Progenitor cell of endocrine pancreas (in vitro differentiated cells): ENCODE measurements at places on chromosomes 16 and 17. TPM values are rescaled to one million over a fixed set of nuclear protein-coding genes. Genes with fewer than 3 reads are reported as not detected.

LGALS9B gene
- total RNA-seq: not detected in 2 replicates

C16orf46 gene
- total RNA-seq: 2.9 and 3.8 TPM in 2 replicates

DPEP1 gene
- 29.6 and 36.3 TPM in 2 replicates for total RNA-seq

CRISPLD2 gene
- 10.0 and 11.0 TPM in 2 replicates for total RNA-seq

KRT36 gene
- total RNA-seq: not detected in 2 replicates

GRIN2A gene
- total RNA-seq: 1.7 and 1.9 TPM in 2 replicates

SLC9A5 gene
- 3.4 and 3.9 TPM in 2 replicates for total RNA-seq

SSTR5 gene
- 1.0 and 1.4 TPM in 2 replicates for total RNA-seq

ZSCAN10 gene
- 0.33 and 0.34 TPM in 2 replicates for total RNA-seq
